Fibroblast of lung (primary cell): ENCODE measurements at places on chromosomes 5 and 9. TPM values are rescaled to one million over a fixed set of nuclear protein-coding genes. Genes with fewer than 3 reads are reported as not detected.

GRCh38 chr9:16341177-16341576, 529.3 kb downstream of the BNC2 start:
- no peak overlapping the region for H3K4me3 ChIP-seq
- H3K36me3 ChIP-seq: no peaks in the 10 kb centered on the region
- no peaks in the 10 kb centered on the region for H3K27me3 ChIP-seq
- peak; percentile 59 for DNase-seq
- peaks cover 15% of the 10 kb centered on the region for H3K4me1 ChIP-seq

DNA sequence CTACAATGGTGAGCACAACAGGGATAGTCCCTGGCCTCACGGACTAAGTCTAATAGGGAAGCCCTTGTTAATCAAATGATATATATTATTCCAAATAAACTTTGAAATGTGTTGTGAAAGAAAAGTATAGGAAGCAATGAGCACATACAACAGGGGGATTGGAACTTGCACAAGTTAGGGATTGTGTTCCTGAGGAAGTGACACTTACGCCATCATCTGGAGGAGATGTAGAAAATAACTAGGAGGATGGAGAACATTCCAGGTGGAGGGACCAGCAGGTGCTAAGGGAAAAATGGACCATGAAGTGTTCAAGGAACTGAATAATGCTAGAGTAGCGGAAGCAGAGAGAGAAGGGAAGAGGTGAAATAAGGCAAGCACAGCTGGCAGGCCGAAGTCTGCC, 18.8 kb upstream of the RPS23 start:
- H3K36me3 ChIP-seq: no peaks in the 10 kb centered on the region
- no peak overlapping the region for H3K4me3 ChIP-seq
- H3K27ac ChIP-seq: no peak overlapping the region
- no peak for DNase-seq
- no peaks in the 10 kb centered on the region for H3K27me3 ChIP-seq

- no peaks in the 10 kb centered on the region for H3K27me3 ChIP-seq
- peaks cover 12% of the 10 kb centered on the region for H3K36me3 ChIP-seq
- H3K4me3 ChIP-seq: peak overlapping the region; percentile 27
- H3K4me1 ChIP-seq: peaks cover 29% of the 10 kb centered on the region
Observed at GRCh38 chr5:172102913-172103626, 85.0 kb downstream of the STK10 start.

GRCh38 chr9:78698371-78698770, 401.4 kb downstream of the PSAT1 start:
- H3K4me3 ChIP-seq: no peak overlapping the region
- no peaks in the 10 kb centered on the region for H3K4me1 ChIP-seq
- DNase-seq: no peak
- H3K27ac ChIP-seq: no peak overlapping the region
- H3K27me3 ChIP-seq: no peaks in the 10 kb centered on the region
- H3K36me3 ChIP-seq: no peaks in the 10 kb centered on the region

GRCh38 chr9:83992407-83992806, 11.8 kb downstream of the RMI1 start:
- peak; percentile 7 for DNase-seq
- H3K27me3 ChIP-seq: no peaks in the 10 kb centered on the region
- H3K27ac ChIP-seq: no peak overlapping the region
- no peaks in the 10 kb centered on the region for H3K4me1 ChIP-seq
- no peak overlapping the region for H3K4me3 ChIP-seq

DNA sequence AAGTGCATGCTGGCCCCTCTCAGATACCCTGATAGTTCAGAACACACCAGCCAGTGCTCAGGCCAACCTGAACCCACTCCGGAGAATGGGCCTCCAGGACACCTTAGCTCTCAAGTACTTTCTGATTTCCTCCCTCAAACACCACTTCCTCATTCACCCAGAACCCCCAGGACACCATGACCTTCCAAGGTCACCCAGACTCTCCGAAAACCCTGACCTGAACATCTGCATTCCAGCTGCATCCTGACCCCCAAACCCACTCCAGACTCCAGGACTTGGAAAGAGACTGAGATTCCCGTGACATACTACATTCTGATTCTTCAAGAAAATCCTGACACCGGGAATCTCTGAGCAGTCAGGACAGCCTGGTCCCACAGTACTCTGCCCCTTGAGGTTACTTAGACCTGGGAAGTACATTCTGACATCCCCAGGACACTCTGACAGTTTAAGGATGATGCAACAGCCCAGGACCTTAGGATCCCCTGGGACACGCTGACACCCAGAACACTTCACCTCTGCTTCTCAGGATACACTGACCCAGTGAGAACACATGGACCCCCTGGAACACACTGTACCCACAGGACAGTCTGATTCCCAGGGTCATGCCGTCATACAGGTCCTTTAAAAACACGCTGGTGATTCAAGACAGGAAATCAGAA, 747 bp upstream of the PROP1 start:
- H3K36me3 ChIP-seq: no peaks in the 10 kb centered on the region
- H3K27ac ChIP-seq: no peak overlapping the region
- no peaks in the 10 kb centered on the region for H3K4me1 ChIP-seq
- H3K4me3 ChIP-seq: no peak overlapping the region

The HMGCR gene
- total RNA-seq: 100 and 225 TPM in 2 replicates
